ENCODE measurements at places on chromosomes 13 and 19.

- no peak for DNase-seq
These were observed 5.7 kb downstream of the FBL start for GRCh38 chr19:39840492-39840891.

DNA sequence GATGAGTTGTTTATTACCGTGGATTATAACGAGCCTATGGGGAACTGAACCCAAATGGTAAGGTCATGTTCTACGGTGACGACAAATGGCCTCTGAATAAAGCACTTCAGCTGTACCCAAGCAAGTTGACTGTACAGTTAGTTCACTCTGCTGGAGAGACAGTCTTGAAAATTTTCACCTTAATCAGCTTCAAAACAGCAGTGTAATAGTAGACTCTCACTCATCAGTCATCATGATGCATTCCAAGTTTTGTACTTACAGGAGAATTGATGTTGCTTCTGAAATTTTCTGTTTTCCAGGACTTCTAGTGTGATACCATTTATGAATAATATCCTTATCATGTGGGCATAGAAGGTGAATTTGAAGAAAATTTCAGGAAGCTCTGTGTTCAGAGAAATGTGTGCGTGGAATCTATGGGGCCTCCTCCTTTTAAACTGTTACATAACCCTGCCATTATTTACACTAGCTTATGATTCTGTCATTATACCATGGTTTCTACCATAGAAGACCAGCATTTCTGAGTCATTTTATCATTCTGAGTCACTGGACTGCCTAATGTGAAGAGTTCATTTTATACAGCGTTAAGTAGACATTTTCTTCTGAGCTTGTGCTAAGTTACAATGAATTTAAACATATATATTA lies 96.9 kb downstream of the WDFY2 start:
- no peak for DNase-seq

DNA sequence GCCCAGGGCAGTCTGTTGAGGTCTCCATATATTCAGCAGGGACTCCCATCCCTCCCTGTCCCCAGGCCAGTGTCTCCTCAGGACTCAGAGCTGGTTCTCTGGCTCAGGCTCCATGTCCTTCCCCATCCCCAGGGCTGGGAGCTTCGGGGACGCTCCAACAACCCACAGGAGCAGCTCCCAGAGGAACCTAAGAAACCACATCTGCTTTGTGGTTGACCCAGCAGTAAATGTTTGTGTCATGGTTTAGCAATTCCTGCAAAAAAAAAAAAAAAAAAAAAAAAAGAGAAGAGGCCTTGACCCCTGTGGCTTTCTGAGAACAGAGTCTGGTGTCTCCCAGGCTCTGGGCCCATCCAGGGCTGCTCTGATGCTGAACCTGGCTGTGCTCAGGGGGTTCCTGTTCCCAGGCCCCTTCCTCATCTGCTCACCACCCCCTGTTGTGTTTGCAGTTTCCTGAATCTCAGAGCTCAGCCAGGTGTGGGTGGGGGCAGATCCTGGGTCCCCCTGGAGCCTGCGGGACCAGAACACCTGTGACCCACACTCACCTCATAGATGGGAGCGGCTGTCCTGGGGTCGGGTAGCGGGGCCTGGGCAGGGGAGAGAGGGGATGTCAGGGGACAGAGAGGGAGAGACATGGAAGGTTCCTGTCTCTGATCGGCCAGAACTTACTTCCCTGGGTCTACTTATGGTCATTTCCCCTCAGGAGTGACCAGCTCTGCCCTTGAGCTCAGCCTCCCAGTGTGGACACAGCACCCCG lies 25.2 kb upstream of the CEACAM1 start:
- no peak for DNase-seq

DNA sequence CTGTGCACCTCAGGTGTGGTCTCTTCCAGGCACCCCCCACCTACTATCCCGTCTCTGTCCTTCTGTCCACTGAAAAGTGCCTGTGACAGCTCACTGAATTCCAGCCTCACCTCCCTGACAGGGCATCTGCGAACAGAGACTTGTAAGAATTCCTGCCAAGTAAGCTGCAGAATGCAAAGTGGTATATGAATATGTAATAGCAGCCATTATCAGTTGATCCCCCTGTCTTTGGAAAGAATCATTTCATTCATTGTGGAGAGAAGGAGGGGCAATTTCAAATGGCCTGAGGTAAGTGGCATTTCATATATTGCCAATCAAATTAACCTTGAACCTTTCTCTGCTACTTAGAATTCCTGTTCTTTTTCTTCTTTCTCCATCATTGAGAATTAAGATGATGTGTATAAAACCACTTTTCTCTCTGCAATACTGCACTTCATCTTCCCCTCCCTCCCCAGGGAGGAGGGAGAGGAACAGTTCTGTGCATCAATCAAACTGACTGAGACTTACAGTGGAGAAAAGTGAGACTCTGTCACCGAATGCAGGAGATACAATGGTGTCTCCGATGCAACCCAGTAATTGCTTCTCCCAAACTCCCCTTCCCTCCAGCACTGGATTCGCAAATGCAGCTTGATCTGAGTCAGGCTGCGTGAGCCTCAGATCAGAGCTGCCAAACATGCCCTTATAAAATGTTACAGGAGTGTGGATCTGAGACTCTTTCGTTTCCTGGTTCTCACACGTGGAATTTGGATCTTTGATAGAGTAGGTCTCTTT lies 91.7 kb downstream of the SLC10A2 start:
- no peak for DNase-seq

DNA sequence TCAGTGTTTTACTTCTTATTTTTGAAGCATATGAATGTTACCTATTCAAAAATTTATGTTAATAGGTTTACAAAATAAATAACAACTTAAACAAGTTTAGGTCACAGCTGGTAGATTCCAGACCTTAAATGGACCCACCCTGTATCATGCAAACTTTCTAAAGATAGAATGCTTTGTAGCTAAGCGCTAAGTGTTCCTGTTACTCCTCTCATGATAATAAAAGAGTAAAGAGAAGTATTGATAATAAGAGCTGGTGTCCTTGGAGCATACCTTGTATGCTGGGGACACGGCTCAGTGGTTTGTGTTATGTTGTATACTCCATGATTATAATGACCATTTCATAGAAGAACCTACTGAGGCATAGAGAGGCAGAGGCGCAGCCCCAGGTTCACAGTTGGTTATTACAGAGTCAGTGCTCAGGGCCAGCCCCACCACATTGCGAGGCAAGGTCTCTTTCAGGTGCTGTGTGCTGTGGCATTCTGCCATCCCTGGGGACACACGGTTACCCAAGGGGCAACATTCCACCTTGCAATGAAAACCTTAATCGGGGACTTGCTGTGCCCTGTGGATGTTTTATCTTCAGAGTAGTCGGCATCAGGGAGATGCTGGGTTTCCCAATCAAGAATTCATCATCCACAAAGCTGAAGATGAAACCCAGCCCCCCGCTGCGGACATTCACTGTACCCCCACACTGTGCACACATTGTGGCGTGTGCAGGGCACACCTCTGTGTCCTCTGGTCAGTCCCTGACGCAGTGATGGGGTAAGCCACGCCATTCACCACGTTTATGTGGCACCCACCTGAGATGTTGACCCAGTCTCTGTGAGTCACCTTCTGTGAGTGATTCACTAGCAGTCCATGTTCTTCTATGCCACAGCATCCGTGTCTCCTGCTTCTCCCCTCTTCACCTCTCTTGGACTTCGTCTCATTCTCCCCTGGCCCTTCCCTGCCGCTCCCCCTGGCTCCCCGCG lies 186.7 kb downstream of the COL4A1 start:
- no peak for DNase-seq

DNA sequence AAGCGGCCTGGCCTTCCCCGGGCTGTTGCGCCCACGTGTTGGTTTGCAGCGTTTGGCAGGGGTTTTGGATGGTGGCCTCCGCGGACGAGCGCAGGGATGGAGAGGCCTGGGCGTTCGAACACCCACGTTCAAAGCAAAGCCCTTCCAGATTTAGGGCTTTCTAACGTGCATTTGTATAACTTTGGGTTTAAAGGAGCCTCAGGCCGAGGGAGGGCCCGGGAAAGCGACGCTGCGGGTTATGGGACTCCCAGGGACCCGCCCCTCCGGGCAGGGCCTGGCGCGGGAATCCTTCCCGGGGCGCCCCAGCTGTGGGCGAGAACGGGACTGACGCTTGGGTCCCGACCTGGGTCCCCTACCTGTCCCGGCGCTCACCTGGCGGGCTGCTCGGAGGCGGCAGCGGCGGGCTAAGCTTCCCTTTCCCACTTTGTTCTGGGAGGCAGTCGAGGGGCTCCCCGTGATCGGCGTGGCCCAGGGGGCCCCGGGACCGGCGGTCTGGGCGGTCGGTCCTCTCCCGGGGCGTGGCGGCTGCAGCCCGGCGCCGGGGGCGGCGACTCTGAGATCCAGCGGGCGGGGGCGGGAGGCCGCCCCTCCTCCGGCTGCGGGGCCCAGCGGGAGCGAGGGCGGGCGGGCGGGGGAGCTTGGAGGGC lies at the start of gene FBXO17:
Gene FBXO17 (minus strand): TSS at position 529 of the 647 bp plus-strand sequence. CDS start 25,423 bp downstream, outside the sequence.
- DNase-seq = peak; percentile 80

DNA sequence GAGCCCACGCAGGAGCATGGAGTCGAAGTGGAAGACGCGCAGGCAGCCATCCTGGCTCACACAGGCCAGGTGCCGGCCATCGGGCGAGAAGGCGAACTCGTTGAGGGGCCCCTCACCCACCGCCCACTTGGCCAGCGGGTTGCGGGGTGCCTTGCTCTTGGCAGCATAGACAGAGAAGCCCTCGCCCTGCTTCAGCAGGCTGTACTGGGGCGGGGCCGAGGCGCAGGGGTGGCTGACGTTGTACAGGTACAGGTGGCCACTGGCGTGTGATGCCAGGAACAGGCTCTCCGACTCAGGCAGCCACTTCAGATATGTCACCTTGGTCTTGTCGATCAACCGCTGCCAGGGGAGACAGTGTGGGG lies 4.2 kb upstream of the DMPK start:
- DNase-seq = no peak
